Trophoblast cell (in vitro differentiated cells and primary cell): ENCODE measurements at places on chromosomes 3 and 15.

DNA sequence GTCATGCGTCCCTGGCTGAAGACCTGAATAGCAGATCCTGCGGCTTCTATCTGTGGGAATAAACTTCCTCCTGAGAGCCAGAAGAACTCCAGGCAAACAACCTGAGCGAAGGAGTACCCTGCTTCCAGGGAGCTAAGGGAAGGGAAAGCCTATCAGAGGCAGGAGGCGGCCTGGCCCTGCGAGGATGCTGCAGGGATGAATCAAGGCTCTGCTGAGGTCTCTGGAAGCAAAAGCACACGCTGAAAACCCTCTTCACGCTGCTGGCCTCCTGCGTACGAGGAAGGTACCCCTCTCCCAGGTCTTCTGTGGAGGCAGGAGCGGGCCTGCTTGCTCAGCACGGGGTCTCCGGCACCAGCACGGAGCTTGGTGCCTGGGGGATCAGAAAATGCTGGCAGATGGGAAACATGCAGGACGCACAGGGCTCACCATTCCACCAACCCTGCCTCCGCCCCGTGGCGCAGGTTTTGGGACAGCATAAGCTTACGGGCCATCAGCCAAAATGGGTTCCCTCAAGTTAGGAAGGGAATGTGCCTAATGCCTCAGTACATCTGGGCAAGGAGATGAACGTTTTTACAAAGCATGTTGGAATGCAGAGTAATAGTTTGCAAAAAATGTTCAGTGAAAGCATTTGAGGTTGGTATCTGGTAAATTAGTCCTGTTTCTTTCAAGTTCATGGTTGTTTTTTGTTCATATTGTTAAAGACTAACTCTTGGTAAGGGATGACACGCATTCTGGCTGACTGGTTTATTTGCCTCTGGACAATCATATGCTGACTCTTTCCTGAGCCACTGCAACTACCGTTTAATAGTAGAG is 72.3 kb downstream of the CHSY1 start:
- no peak overlapping the region for H3K4me3 ChIP-seq
- DNase-seq = peak; percentile 41
- H3K36me3 ChIP-seq = peaks cover 20% of the 10 kb centered on the region
- peaks cover 7% of the 10 kb centered on the region for H3K4me1 ChIP-seq

- H3K36me3 ChIP-seq = no peaks in the 10 kb centered on the region
- DNase-seq = peak; percentile 71
- H3K4me1 ChIP-seq = peaks cover 7% of the 10 kb centered on the region
- H3K4me3 ChIP-seq = no peak overlapping the region
These were observed 52.6 kb downstream of the NMD3 start for GRCh38 chr3:161273589-161274218.

DNA sequence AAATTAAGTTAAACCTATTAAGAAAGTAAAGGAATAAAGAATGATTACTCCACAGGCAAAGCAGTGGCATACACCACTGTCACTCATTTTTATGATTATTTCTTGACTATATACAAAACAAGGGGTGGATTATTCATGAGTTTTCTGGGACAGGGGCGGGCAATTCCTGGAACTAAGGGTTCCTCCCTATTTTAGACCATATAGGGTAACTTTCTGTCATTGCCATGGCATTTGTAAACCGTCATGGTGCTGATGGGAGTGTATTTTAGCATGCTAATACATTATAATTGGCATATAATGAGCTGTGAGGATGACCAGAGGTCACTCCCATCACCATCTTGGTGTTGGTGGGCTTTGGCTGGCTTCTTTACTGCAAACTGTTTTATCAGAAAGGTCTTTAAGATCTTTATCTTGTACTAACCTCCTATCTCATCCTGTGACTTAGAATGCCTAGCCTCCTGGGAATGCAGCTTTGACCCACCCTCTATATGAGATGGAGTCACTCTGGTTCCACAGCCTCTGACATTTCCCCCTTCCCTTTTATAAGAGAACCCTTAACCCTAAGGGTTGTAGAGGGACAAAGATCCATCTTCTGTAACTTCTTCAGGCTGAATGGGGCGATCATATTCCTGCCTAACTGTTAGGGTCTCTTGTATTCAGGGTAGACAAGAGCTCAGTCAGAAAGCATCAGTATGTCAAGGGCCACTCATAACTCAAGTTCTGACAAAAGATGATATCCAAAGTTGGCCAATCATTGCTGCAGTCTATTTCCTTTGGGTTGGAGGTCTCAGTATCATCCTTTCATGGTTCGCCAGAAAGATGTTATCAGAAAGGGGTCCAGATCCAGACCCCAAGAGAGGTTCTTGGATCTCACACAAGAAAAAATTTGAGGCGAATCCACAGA is 79.5 kb upstream of the LIPC start:
- no peaks in the 10 kb centered on the region for H3K4me1 ChIP-seq
- H3K27ac ChIP-seq = no peak overlapping the region
- H3K4me3 ChIP-seq = no peak overlapping the region
- H3K36me3 ChIP-seq = no peaks in the 10 kb centered on the region
- DNase-seq = no peak

DNA sequence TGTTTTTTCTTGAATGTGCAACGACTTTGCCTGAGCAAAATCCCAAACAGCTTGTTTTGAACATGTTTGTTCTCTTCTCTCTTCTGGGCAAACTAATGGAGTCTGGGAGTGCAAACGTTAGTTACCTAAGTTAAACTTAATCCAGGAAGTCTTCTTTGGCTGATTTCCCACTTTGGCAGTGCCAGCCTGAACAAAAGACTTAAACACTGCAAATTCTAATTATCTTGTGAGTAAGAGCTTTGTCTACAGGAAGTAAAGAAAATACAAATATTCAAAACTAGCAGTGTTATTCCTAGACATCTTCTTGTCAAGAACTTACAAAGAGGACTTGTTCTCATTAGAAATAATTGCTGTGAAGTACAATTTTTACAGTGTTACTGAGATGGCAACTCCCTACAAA is 16.7 kb upstream of the DENND6A start:
- no peak overlapping the region for H3K4me3 ChIP-seq
- DNase-seq = no peak
- no peaks in the 10 kb centered on the region for H3K27me3 ChIP-seq
